ENCODE measurements at places on chromosomes 5 and 9. TPM values are rescaled to one million over a fixed set of nuclear protein-coding genes. Genes with fewer than 3 reads are reported as not detected.

EIF4E1B gene
- not detected for total RNA-seq

PLCXD3 gene
- 0.13 TPM for total RNA-seq

NMUR2 gene
- 0.13 TPM for total RNA-seq

ZNG1C gene
- 71.0 TPM for total RNA-seq

CYLC2 gene
- total RNA-seq: not detected

NKD2 gene
- total RNA-seq: 19.9 TPM

RPS23 gene
- 5,375 TPM for total RNA-seq

NSG2 gene
- total RNA-seq: not detected

SPINK13 gene
- total RNA-seq: not detected

PCDHA1 gene
- 0.15 TPM for total RNA-seq

ANKRD18A gene
- 9.2 TPM for total RNA-seq

SLC22A4 gene
- 5.0 TPM for total RNA-seq

GRXCR2 gene
- total RNA-seq: not detected

PHF2 gene
- total RNA-seq: 14.4 TPM

RANBP3L gene
- total RNA-seq: not detected

PTGDS gene
- total RNA-seq: 0.66 TPM

PCA3 gene
- not detected for total RNA-seq

ZFP2 gene
- total RNA-seq: not detected

GRIA1 gene
- total RNA-seq: not detected

SLCO6A1 gene
- not detected for total RNA-seq

LIFR gene
- 4.3 TPM for total RNA-seq

ECSCR gene
- not detected for total RNA-seq

GPX3 gene
- 22.8 TPM for total RNA-seq

PFN3 gene
- total RNA-seq: not detected

SLC25A2 gene
- not detected for total RNA-seq

STPG3 gene
- not detected for total RNA-seq

OSMR gene
- total RNA-seq: 51.6 TPM

KIF12 gene
- total RNA-seq: 2.3 TPM

DOCK2 gene
- total RNA-seq: 3.1 TPM

ABO gene
- not detected for total RNA-seq

FRMD3 gene
- total RNA-seq: 6.2 TPM

ECM2 gene
- total RNA-seq: 0.10 TPM

ZBED3 gene
- total RNA-seq: 4.2 TPM

PCDHB14 gene
- 0.07 TPM for total RNA-seq

RAB3C gene
- not detected for total RNA-seq

TNFSF15 gene
- 0.17 TPM for total RNA-seq

PCDHA13 gene
- total RNA-seq: 0.17 TPM

PAEP gene
- total RNA-seq: 0.41 TPM

ZNF879 gene
- total RNA-seq: 0.65 TPM

SEMA5A gene
- not detected for total RNA-seq

SREK1IP1 gene
- 10.2 TPM for total RNA-seq

RNF183 gene
- not detected for total RNA-seq

CREBRF gene
- 2.3 TPM for total RNA-seq

PCDHA6 gene
- total RNA-seq: not detected

PCDHGA11 gene
- not detected for total RNA-seq

DTWD2 gene
- total RNA-seq: 1.0 TPM

HSPB3 gene
- total RNA-seq: 0.26 TPM

EPB41L4A gene
- total RNA-seq: 2.8 TPM

FAT2 gene
- total RNA-seq: 0.01 TPM

LHX6 gene
- 1.1 TPM for total RNA-seq

ARL10 gene
- total RNA-seq: 1.4 TPM

DNAJC21 gene
- 21.2 TPM for total RNA-seq

Measured in A549 treated with GW870086 at 1 μM for 4 hours (cell line).